Osteoblast (primary cell): ENCODE measurements at places on chromosomes 4 and X. TPM values are rescaled to one million over a fixed set of nuclear protein-coding genes. Genes with fewer than 3 reads are reported as not detected.

- no peak overlapping the region for H3K4me3 ChIP-seq
- DNase-seq: peak; percentile 29
- H3K4me1 ChIP-seq: no peaks in the 10 kb centered on the region
- no peaks in the 10 kb centered on the region for H3K36me3 ChIP-seq
Measured at GRCh38 chrX:17535229-17535628, 160.2 kb downstream of the NHS start.

- no peak overlapping the region for H3K4me3 ChIP-seq
- H3K27ac ChIP-seq: no peak overlapping the region
- DNase-seq: no peak
- H3K27me3 ChIP-seq: peaks cover 21% of the 10 kb centered on the region
- peaks cover 4% of the 10 kb centered on the region for H3K4me1 ChIP-seq
Measured at GRCh38 chrX:104281564-104281963, 26.8 kb upstream of the ESX1 start.

DNA sequence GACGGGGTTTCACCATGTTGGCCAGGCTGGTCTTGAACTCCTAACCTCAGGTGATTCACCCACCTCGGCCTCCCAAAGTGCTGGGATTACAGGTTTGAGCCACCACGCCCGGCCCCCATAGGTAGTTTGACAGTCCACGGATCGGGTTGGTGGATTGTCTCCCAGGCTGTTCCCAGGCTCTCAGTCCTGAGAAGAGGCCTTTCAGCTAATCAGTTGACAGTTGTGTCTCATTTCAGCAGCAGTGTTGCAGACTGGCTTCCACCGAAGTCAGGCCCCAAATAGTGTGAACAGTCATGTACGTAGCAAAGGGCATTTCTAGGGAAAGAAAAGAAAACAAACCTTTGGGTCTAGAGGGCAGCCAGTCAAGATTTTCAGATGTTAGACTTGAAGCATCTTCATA is 102.4 kb upstream of the TLR3 start:
- no peak overlapping the region for H3K27ac ChIP-seq
- no peaks in the 10 kb centered on the region for H3K27me3 ChIP-seq
- H3K4me1 ChIP-seq: peaks cover 15% of the 10 kb centered on the region
- no peak overlapping the region for H3K4me3 ChIP-seq
- no peak for DNase-seq
- no peaks in the 10 kb centered on the region for H3K36me3 ChIP-seq

- no peaks in the 10 kb centered on the region for H3K4me1 ChIP-seq
- H3K27ac ChIP-seq: no peak overlapping the region
- DNase-seq: no peak
- no peaks in the 10 kb centered on the region for H3K27me3 ChIP-seq
- no peak overlapping the region for H3K4me3 ChIP-seq
Measured at GRCh38 chrX:9997041-9997440, 29.9 kb downstream of the CLDN34 start.

DNA sequence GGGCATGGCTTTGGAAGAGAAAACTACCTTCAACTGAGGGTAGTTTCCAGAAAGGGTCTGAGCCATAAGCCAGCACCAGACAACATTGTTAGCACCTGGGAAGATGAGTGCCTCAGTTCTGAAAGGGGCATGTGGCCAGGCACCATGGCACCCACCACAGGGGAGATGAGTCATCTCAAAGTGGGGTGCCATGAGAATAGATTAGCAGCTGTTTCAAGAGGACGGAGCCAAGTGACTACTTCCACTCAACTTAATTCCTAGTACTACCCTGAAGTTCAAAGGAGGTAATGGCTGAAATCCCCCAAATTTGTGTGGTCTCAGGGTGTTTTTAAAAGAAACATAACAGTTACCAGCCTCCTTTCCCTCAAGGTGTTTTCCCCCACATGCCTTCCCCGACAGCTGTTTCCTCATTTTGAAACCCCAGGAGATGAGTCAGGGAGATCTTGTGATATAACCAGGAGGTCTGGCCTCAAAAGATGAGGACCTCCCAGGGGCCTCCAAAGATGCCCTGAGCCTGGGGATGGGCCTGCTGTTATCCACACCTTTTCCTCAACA is 27.8 kb upstream of the FTHL17 start:
- DNase-seq: no peak
- H3K27ac ChIP-seq: no peak overlapping the region
- no peaks in the 10 kb centered on the region for H3K4me1 ChIP-seq
- H3K4me3 ChIP-seq: no peak overlapping the region
- no peaks in the 10 kb centered on the region for H3K36me3 ChIP-seq

GRCh38 chr4:98919996-98920395 is 8.9 kb downstream of the EIF4E start:
- peaks cover 4% of the 10 kb centered on the region for H3K4me1 ChIP-seq
- DNase-seq: no peak
- peaks cover 7% of the 10 kb centered on the region for H3K36me3 ChIP-seq
- no peaks in the 10 kb centered on the region for H3K27me3 ChIP-seq
- no peak overlapping the region for H3K4me3 ChIP-seq
- no peak overlapping the region for H3K27ac ChIP-seq

- H3K36me3 ChIP-seq: no peaks in the 10 kb centered on the region
- H3K27ac ChIP-seq: no peak overlapping the region
- no peak for DNase-seq
- peaks cover 24% of the 10 kb centered on the region for H3K27me3 ChIP-seq
- H3K4me1 ChIP-seq: no peaks in the 10 kb centered on the region
Measured at GRCh38 chr4:17336524-17336961, 175.3 kb downstream of the QDPR start.

GRCh38 chr4:152877868-152878267 is 58.3 kb upstream of the FHDC1 start:
- H3K36me3 ChIP-seq: peaks cover 8% of the 10 kb centered on the region
- H3K27me3 ChIP-seq: no peaks in the 10 kb centered on the region
- no peak overlapping the region for H3K4me3 ChIP-seq
- no peak for DNase-seq
- no peaks in the 10 kb centered on the region for H3K4me1 ChIP-seq

DNA sequence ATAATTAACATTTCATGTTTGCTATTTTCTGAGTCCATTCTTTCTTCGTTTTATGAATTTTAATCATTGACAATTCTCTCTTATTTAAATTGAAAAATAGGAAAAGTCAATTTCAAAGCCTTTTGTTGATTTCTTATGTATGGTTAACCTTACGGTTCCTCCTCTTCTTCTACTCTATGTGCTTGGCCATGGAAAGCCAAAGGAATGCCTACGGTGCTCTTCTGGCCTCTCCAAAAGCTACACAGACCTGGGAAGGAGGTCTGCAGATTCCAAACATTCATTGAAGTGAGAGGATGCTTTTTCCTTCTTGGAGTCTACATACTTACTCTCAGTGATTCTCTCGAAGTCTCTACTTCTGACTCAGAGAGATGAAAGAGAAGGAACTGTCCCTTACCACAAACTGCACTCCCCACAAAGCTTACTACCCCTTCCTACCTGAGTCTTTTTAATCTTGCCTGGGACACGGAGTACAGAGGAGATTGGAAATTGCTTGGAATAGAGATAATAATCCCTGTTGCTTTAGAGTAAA is 863.1 kb upstream of the FTHL17 start:
- H3K36me3 ChIP-seq: no peaks in the 10 kb centered on the region
- no peaks in the 10 kb centered on the region for H3K27me3 ChIP-seq
- H3K4me1 ChIP-seq: no peaks in the 10 kb centered on the region
- DNase-seq: no peak
- H3K27ac ChIP-seq: no peak overlapping the region

DNA sequence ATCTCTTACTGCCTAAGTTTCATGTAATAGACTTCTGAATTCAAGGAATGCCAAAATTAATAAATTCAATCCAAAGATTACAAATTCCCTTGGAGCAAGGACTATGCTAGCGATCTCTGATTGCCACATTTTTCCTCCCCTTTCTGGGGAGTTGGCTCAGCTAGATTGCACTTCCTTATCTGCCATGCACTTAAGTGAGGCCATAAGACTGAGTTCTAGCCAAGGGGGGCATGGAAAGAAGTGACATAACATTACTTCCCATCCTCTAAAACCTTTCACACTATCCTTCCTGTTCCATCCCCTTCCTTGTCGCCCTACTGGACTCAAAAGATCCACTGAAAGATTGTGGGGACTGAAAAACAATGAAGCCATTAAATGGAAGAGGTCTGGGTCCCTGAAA is 53.8 kb upstream of the TXK start:
- no peak overlapping the region for H3K4me3 ChIP-seq
- peaks cover 4% of the 10 kb centered on the region for H3K27me3 ChIP-seq
- H3K27ac ChIP-seq: no peak overlapping the region
- no peak for DNase-seq
- H3K36me3 ChIP-seq: no peaks in the 10 kb centered on the region

DNA sequence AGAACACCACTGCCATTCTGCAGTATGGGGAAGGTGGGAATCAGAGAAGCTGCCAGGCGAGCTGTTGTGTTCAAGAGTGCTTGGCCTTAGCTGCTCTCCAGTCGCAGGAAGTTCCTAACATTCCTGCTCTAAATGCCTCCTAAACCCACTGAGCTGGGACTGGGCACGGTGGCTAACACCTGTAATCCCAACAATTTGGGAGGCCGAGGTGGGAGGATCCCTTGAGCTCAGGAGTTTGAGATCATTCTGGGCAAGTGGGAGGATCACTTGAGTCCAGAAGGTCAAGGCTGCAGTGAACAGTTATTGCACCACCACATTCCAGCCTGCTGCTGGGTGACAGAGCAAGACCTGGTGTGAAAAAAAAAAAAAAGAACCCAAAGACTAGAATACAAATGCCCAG is 690.3 kb upstream of the FAM241A start:
- H3K27me3 ChIP-seq: no peaks in the 10 kb centered on the region
- no peaks in the 10 kb centered on the region for H3K36me3 ChIP-seq
- no peak overlapping the region for H3K27ac ChIP-seq
- H3K4me1 ChIP-seq: no peaks in the 10 kb centered on the region
- H3K4me3 ChIP-seq: no peak overlapping the region
- no peak for DNase-seq

- H3K36me3 ChIP-seq: no peaks in the 10 kb centered on the region
- H3K4me1 ChIP-seq: peaks cover 58% of the 10 kb centered on the region
- no peak overlapping the region for H3K4me3 ChIP-seq
- no peak for DNase-seq
- H3K27ac ChIP-seq: no peak overlapping the region
Measured at GRCh38 chr4:78659264-78659663, 107.7 kb downstream of the ANXA3 start.

DNA sequence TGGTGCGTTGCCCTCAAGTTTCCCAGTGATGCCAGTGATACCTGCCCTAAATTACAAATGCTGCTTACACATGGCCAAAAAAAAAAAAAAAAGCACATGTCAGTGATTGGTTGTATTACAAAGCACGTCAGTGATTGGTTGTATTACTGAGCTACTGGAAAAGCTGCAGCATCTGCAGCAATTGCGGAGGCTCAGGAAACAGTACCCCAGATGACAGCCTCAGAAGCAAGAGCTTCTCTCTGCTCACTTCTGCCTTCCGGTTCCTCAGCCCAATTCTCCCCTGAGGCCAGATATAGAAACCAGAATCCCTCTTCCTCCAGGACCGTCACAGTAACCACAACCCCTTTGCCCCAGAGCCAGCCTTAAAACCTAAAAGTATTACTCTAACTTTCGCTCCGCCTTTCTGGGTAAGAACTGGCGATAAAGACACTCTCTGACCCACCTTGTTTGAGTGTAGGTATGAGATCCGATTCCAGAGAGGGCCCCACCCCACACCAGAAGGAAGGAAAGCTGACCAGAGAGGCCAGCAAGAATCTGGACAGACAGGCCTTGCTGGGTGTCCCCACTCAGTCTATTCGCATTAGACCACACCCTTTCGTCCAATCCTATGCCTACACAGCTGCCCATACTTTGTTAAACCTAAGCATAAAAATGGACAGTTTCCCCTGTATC is 85.0 kb upstream of the SORBS2 start:
- H3K4me3 ChIP-seq: no peak overlapping the region
- no peak overlapping the region for H3K27ac ChIP-seq
- no peak for DNase-seq
- H3K36me3 ChIP-seq: no peaks in the 10 kb centered on the region
- H3K27me3 ChIP-seq: no peaks in the 10 kb centered on the region

DNA sequence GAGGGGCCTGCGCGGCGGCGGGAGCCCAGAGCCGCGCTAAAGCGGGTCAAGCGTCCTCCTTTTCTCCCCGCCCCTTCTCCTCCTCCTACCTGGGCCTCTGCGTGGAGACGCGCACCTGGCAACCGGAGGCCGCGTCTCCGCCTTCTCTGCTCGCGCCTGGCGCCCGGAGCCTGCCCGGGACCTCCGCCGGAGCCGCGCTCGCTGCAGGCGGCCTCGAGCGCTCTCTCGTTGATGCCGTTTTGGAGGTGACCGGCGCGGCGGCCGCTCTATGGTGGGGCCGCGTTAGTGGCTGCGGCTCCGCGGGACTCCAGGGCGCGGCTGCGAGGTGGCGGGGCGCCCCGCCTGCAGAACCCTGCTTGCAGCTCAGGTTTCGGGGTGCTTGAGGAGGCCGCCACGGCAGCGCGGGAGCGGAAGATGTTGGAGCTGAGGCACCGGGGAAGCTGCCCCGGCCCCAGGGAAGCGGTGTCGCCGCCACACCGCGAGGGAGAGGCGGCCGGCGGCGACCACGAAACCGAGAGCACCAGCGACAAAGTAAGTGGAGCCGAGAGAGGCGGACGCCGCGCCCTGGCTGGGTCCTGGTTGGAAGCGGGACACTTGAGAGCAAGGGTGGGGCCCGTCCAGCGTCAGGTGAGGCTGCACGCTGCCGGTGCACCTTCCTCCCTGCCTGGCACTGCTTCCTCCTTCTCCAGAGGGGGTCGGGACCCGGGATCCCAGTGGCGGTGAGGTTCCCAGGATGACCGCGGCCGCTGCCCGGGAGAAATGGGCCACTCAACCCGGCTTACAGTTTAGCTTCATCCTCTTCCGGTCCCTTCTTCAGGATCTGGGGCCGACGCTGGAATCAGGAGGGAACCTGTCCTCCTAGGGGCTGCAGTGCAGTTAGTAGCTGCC is at the start of gene CDS1:
CDS1 (plus strand) TSS at position 140 of the 888 bp plus-strand sequence; CDS start at position 415, 275 bp downstream.
- H3K36me3 ChIP-seq: no peaks in the 10 kb centered on the region
- H3K27ac ChIP-seq: no peak within 1 kb of the TSS
- peak within 1 kb of the TSS; percentile 74 for H3K4me3 ChIP-seq
- peaks cover 3% of the 10 kb centered on the region for H3K4me1 ChIP-seq
- peak; percentile 86 for DNase-seq
- peaks cover 57% of the 10 kb centered on the region for H3K27me3 ChIP-seq

DNA sequence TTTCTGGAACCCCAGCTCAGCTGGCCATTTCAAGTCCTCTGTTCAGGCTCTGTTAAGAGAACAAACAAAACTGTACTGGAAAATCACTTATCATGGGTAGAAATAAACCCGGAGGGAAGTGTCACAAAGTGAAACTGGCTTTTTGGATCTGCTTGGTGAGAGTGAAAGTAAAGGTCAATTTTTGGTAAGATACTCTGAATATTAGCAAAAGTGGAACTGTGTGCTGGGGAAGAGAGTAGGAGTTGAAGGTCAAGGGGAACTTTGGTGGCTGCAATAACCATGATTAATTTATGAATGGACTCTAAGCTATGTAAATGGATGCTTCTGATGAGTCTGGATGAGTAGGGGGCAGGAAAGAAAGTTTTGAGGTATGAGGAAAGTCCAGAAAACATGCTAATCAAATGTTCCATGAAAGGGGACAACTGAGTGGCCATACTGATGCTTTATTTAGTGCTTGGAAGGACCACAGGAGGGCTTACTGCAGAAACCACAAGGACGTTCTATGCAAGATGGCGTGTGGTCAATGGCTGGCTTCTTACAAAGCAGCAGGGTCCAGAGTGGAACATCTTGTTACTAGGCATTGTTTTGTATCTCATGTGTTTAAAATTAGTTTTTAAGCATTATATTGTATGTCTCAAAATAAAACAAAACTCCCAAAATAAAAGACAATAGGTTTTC is 36.8 kb upstream of the TNIP3 start:
- no peaks in the 10 kb centered on the region for H3K4me1 ChIP-seq
- no peak for DNase-seq
- H3K36me3 ChIP-seq: no peaks in the 10 kb centered on the region
- peaks cover 2% of the 10 kb centered on the region for H3K27me3 ChIP-seq
- no peak overlapping the region for H3K4me3 ChIP-seq

GRCh38 chrX:146973283-146973682 is 158.7 kb upstream of the CXorf51A start:
- H3K27ac ChIP-seq: no peak overlapping the region
- H3K4me3 ChIP-seq: no peak overlapping the region
- H3K4me1 ChIP-seq: no peaks in the 10 kb centered on the region
- H3K36me3 ChIP-seq: no peaks in the 10 kb centered on the region

The ZNF718 gene
- total RNA-seq: 5.6 and 5.8 TPM in 2 replicates
